ENCODE measurements at places on chromosomes 2 and 18. TPM values are rescaled to one million over a fixed set of nuclear protein-coding genes. Genes with fewer than 3 reads are reported as not detected.

- DNase-seq: no peak
Observed at GRCh38 chr18:58541146-58541788, 87.6 kb downstream of the ALPK2 start.

DNA sequence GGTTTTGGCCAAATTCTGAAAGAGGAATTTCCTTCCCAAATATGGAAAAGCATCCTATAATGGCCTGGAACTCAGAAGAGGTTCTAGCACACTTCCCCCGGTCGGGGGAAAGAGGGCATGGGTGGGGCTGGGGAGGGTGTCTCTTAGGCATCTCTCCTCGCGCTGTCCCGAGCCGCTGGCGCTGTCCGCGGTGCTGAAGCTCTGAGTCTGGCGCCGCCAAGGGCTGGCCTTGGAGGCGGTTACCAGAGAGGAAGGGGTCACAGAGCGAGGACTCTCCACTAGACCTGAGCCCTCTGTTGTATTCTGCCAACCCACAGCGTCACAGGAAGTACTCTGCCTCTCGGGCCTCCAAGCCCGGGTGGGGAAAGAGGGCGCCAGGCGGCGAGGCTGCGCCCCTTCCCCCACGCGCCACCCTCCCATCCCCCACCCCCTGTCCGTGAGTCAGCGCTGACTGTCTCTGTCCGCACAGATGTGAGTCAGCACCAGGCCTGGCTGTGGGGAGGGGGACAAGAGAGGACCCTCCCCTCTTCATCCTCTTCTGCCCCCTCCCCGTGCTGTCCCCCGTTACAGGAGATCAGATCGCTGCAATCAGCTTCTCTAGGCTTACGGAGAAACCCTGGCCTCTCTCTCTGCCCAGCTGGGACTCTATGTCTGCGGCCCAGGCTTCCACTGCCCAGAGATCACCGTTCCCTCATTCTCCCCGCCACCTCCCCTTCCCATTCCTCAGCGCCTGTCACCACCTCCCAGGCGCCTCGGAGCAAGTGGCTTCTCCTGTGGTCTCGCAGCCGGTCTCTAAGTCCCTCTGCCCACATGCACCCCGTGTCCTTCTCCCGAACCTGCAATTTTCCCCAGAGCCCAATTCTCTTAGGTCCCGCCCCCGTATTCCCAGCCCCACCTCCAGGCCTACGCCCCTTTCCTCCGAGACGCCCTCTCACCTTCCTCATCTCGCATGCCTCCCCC lies 779 bp downstream of the PTPRN start:
- DNase-seq: peak; percentile 80

- no peak for DNase-seq
Observed at GRCh38 chr2:134368009-134368817, 114.3 kb downstream of the MGAT5 start.

DNA sequence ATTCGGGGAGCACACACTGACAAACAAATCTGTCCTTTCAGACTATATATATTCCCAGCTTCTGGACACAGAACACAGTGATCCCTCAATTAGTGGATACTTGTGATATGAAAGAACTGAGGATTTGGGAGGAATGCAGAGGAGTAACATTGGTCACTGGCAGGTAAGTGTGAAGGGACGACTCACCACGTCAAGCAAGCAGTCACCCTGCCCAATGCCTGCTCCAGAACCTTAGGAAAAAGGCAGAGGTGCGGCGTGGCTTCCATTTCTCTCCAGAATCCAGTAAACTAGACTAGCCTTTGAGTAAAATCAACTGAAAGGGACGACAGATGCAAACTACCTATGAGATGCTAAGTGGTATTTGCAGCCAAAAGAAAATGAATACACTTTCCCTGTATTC lies 1.1 kb downstream of the CCDC93 start:
- DNase-seq: no peak

GRCh38 chr2:180607514-180608049 lies 372.8 kb upstream of the UBE2E3 start:
- DNase-seq: no peak

- no peak for DNase-seq
Observed at GRCh38 chr2:118055512-118056164, 32.6 kb upstream of the INSIG2 start.

- no peak for DNase-seq
Observed at GRCh38 chr2:40967451-40967850, 515.6 kb upstream of the SLC8A1 start.

- DNase-seq: no peak
Observed at GRCh38 chr2:144224472-144224871, 295.4 kb downstream of the ZEB2 start.

GRCh38 chr2:218387369-218388194 lies 5.5 kb downstream of the SLC11A1 start:
- no peak for DNase-seq

- no peak for DNase-seq
Observed at GRCh38 chr2:41695198-41696113, 352.4 kb upstream of the PKDCC start.

DNA sequence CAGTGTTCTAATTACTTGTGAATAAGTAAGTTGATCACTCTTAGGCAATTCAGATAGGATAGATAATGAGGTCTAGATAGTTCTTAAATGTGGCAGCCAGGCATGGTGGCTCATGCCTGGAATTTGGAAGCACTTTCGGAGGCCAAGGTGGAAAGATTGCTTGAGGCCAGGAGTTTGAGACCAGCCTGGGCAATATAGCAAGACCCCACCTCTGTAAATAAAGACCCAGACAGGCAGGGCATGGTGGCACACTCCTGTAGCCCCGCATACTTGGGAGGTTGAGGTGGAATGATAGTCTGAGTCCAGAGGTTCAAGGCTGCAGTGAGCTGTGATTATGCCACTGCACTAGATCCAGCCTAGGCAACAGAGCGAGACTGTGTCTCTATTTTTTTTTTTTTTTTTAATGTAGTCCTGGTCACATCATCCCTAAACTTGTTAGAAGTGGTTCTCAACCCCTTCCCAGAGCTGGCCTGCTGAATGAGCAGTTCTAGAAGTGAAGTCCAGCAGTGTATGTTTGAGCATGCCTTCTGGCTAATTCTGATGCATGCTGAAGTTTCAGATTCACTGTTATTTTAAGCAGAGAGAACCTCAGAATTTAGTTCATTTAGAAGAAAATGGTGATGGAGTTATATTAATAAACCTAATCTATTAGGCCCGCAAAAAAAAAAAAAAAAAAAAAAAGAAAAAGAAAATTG lies 306.2 kb downstream of the PRKCE start:
- DNase-seq: no peak

The CEBPZOS gene
- total RNA-seq: 32.6 TPM

The SEC11C gene
- 83.1 TPM for total RNA-seq

The CRYBA2 gene
- total RNA-seq: not detected
